ENCODE measurements at places on chromosomes 11 and 22.

DNA sequence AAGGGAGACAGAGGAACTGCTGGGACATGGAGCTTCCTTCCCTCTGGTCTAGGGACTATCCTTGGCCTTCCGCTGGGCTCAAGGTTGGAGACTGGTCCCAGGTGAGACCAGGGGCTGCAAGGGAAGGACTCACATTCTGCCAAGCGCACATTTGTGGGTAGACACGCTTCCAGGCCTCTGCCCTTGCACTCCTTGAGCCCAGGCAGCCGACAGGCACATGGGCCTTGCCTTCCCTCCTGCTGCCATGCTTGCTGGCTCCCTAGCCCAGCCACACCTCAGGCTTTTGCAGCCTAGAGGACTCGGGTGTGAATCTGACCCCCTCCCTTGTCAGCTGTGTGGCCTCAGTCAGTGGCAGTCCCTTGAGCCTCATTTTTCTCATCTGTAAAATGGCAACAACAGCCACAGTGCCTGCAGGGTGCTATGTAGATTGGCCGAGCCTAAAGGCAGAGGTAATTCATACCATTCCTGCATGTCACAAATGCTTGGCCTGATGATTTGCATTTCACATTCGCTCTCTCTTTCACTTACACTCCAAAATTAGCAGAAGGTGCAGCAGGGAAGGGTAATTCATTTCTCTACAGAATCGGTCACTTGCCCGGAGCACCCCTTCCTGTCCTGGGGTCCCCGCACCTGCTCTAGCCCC, 57.6 kb upstream of the NECTIN1 start:
- DNase-seq = no peak

DNA sequence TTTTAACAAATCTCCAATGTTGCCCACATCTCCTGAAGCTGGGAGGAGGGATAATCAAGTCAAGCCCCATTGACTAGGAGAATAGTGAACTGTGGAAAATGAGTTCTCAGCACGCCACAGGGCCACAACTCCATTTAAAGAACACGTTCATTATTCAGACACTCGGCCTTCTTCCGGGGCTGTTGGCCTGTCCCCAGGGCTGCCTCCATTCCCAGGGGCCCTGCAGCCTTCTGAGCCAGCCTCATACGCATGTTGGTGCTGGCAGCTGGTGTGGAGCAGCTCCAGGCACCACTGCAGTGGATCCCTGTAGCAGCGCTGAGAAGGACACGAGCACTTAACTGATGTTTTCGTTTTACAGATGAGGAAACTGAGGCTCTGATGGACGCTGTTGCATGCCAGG, 87.5 kb upstream of the RCN1 start:
- DNase-seq = no peak

- no peak for DNase-seq
Measured at GRCh38 chr11:118883368-118884071, at the start of gene CXCR5. CXCR5 (plus strand) TSS chr11:118883892; CDS start chr11:118883942, 50 bp downstream.

DNA sequence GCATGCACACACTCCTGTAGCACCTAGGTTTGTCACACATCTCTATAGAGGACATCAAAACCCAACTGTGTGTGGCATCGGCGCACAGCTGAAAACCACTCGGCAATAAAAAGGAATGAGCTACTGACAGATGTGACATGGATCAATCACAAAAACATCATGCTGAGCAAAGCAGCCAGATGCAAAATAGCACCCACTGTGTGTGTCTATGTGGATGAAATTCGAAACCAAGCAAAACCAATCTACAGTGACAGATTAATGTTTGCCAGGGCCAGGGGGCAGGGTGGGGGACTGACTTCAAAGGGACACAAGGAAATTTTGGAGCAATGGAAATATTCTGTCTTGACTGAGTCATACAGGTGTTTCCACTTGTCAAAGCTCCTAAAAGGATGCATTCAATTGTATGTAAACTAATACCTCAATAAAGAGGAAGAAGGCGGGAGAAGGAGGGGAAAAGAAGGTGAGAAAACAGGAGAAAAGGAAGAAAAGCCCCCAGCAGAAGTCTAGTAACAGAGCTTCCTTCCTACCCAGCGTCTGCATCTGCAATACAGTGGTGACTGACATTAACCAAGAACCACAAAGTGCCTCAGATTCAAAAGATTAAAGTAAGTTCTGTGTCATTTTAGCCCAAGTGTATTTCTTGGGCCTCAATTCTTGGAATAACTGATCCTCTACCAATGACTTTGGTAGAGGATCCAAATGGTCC, 49.8 kb downstream of the PACSIN2 start:
- peak; percentile 49 for DNase-seq

DNA sequence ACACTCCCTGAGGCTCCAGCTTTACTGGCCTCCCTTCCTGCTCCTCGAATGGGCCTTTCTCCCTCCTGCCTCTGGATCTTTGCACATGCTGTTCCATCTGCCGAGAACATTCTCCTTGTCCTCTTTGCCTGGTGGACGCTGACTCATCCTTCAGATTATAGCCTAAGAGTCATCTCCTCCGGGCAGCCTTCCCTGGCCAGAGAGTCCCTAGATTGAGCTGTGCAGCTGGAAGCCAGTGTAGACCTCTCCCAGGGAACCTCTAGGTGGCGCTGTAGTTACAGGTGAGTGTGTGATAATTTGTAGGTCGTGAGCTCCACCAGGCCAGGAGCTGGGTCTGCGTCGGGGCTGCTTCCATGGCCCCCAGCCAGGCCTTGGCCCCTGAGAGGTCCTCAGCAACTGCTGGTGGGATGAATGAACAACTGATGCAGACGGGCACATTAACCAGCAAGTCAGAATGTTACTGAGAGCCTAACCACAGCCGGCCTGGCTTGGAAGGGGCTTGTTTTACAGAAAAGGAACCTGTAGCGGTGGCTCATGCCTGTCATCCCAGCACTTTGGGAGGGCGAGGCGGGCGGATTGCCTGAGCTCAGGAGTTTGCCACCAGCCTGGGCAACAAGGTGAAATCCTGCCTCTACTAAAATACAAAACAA, 8.7 kb downstream of the PNPLA5 start:
- peak; percentile 56 for DNase-seq

GRCh38 chr11:67780056-67780455, 105.6 kb upstream of the ALDH3B2 start:
- DNase-seq = no peak

GRCh38 chr11:12640355-12640754, 33.9 kb upstream of the TEAD1 start:
- DNase-seq = no peak

- DNase-seq = no peak
Measured at GRCh38 chr11:68053981-68054812, 15.4 kb downstream of the TCIRG1 start.

DNA sequence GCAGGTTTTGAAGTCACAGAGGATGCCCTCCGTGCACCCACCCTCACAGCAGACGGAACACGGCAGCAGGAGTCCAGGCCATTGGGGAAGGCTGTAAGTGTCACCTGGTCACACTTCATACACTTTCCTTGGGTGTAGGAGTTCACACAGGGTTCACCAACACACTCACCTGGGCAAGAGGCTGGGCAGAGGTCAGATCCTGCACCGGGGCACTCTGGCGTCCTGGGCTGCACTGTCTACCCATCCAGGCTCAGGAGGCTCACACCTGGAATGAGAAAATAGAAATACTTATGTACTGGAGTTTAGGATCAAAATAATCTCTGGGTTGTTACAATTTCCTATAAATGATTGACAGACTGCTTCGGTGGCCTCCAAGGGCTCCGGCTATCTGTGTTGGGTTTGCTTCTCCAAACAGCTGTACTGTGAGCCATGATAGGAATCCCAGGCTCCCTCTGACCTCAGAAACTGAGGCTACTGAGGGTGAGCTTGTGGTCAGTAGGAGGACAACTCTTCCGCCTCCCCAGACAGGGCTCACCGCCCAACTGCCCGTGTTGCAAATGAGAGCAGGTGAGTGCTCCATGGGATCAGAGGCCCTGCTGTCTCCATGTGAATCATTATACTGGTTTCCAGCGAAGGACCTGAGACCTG, 20.1 kb upstream of the CARS1 start:
- no peak for DNase-seq

- no peak for DNase-seq
Measured at GRCh38 chr22:44365191-44365590, 52.4 kb upstream of the SHISAL1 start.

GRCh38 chr22:23389271-23390071, 190.6 kb downstream of the IGLL1 start:
- DNase-seq = no peak

GRCh38 chr11:3109434-3109833, 52.2 kb upstream of the CARS1 start:
- DNase-seq = no peak

- DNase-seq = peak; percentile 31
Measured at GRCh38 chr11:27532652-27533325, 26.2 kb upstream of the LIN7C start.

- DNase-seq = no peak
Measured at GRCh38 chr11:4704054-4704789, at the start of gene MMP26. MMP26 (plus strand) TSS chr11:4704784.

DNA sequence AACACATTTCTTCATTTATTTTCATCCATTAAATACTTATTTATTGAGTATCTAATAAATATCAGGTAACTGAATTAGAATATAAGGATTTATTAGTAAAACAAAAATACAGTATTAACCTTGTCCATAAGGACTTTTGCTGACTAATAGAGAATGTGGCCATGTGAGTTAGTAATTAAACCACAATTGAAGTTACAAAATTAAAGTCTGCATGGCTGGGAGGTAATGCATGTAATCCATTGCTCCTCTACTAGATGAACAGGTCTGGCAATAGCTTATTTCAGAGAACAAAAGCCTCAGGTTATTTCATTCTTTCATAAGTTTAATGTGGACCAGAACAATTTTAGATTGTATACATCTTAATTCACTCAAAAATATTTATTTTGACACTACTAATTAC, 9.9 kb upstream of the CARD18 start:
- DNase-seq = no peak

- DNase-seq = peak; percentile 49
Measured at GRCh38 chr22:31243339-31244045, 31.4 kb downstream of the LIMK2 start.

DNA sequence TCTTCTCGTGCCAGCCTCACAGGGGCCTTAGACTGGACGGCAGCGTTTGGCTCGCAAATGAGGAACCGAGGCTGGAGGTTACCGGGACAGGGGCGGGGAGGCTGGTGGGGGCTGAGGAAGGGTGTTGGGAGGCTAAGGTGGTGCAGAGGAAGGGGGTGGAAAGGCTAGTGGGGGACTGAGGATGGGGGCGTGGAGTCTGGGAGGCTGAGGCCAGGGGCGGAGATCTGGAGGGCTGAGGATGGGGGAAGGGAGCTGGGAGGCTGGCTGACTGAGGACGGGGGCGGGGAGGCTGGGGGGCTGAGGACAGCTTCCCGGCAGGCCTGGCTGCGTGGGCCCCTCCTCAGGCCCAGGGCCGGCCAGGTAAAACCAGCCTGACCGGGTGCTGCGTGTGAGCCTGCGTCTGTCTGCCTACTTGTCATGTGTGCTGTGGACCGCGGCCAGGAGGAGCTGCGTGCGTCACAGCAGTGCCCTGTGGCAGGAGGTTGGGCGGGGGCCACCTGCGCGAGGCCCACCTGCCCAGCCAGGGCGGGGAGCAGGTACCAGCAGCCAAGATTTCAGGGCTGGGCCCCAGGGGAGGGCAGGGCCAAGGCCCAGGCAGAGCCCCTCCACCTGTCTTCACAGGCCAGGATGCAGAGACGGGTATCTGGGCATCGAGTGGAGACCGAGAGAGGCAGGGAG, 9.4 kb upstream of the PIM3 start:
- DNase-seq = no peak

- peak; percentile 65 for DNase-seq
Measured at GRCh38 chr11:86469491-86470388, 95.1 kb downstream of the CCDC81 start.

GRCh38 chr11:100963375-100963774, 166.2 kb downstream of the PGR start:
- DNase-seq = no peak

GRCh38 chr22:49019737-49020713, 807.6 kb downstream of the BRD1 start:
- DNase-seq = no peak

GRCh38 chr22:32896891-32897290, 95.4 kb downstream of the TIMP3 start:
- DNase-seq = no peak

DNA sequence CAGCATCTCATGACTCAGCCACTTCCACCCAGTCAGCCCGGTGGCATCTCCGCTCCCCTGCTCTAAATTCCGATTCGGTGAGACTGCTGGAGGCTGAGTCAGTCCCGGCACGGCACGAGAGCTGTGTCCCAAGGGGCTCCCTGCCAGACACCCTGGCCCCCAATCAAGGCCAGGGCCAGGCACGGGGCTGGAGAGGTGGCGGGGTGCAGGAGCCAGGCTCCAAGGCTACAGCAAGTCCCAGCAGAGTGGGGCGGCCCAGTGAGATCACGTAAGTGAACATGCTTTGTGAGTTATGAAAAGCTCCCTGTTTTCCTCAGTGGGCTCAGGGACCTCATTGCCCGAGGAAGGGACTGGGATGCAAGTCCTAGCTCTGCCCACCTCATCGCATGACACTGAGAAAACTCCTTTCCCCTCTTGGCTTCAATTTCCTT, 3.0 kb downstream of the C11orf68 start:
- DNase-seq = peak; percentile 98

GRCh38 chr11:62842171-62842741, 2.9 kb upstream of the WDR74 start:
- no peak for DNase-seq

GRCh38 chr22:44159221-44159620, 21.5 kb upstream of the PARVG start:
- no peak for DNase-seq

- no peak for DNase-seq
Measured at GRCh38 chr22:22060200-22061084, 77.9 kb upstream of the TOP3B start.

DNA sequence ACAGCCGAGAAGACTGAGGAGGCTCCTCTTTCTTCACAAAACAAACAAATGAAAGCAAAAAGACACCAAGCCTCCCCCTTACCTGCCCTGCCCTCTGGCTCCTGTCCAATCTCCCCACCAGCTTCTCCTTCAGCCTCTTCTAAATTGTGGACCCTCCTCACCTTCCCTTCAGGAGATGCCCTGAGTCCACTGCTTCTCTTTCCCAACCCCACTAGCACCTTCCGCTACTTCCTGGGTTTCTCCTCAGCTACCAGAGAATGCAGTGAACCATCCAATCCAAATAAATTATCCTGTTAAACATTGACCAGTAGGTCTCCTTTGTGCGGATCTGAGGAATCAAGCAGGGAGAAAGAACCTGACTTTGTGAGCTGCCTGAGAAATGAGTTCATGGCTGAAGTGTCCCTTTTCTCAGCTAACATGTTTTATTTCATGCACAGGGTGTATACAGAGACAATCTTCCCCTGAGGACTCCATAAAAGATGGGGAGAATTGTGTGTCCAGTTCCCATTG, 63.2 kb upstream of the VPREB1 start:
- no peak for DNase-seq

GRCh38 chr11:127340438-127340837, 339.9 kb upstream of the KIRREL3 start:
- no peak for DNase-seq

- DNase-seq = no peak
Measured at GRCh38 chr22:44245438-44245837, 64.7 kb downstream of the PARVG start.

DNA sequence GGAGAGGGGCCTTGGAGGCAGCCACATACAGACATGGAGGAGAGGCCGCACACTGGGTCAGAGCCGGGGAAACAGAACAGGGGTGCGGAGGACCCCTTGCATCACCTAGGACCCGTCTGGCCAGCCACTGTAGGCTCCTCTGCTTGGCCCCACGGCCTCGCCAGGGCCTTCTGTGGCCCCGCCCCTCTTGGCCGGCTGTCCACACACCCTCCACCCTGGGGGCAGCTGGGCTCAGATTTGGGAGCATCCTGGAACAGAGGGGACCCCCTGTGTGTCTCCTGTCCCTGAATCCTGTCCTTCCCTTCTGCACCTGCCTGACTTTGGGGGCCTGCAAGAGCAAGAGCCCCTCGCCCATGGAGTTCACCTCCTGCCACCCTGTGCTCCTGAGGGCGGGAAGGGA, 7.9 kb upstream of the TH start:
- DNase-seq = no peak
